ENCODE measurements at places on chromosomes 6 and 20. TPM values are rescaled to one million over a fixed set of nuclear protein-coding genes. Genes with fewer than 3 reads are reported as not detected.

HLA-DMA gene
- total RNA-seq: 15.8 TPM

- DNase-seq: peak; percentile 70
Measured at GRCh38 chr20:25042531-25043498, 15.1 kb downstream of the ACSS1 start.

- peak; percentile 62 for DNase-seq
Measured at GRCh38 chr20:57716901-57717300, 7.1 kb upstream of the PMEPA1 start.

CCM2L gene
- total RNA-seq: 7.5 TPM

DNA sequence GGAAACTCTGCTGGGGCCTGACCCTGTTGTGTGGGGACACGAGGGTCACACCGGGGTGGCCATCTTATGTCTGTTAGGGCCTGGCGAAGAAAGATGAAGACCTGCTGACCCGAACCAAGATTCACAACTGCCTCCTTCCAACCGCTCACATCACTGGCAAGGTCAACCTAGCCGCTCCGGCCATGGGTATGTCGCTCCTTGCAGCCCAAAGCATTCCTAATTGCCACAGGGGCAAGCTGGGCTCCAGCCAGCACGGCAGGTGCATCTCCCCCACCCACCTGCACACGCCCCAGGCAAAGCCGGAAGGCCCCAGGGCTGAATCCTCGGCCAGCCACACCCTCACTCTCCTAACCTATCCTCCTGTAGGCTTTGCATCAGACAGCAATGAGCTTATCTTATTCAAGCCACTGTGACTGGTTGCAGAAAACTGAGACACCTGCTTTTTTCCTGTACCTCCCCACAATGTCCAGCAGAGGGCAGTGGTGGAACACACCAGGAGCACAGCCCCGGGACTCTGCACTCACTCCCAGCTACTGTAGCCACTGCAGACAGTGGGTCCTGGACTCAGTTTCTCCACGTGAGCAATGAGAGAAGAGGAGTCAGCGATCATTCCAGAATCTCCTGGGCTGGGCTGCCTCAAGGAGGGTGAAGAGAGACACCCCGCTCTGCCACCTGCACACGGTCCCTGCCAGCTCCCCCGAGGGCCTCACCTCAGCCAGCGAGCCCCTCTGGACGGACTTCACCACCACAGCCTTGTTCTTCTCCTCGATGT lies 170.2 kb downstream of the PREX1 start:
- peak; percentile 52 for DNase-seq

- no peak for DNase-seq
Measured at GRCh38 chr6:141685416-141685815, 447.3 kb upstream of the GJE1 start.

DNA sequence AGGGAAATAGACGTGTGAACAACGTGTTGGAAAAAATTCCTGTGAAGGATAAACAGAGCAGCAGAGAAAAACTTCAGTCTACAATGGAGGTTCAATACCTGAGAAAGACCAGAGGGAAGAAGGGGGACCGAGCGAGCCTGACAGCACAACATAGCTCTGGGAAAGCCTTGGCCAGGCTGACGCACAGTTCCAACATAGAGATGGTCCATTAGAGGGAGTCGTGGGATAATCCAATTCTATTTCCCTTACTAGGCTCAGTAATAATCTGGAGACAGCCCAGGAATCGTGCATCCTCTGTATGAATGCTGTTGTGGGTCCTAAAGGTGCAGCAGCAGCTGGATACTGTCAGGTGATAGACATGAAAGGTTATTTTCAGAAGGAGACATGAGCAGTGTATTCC lies 370.8 kb upstream of the BTBD3 start:
- no peak for DNase-seq

- no peak for DNase-seq
Measured at GRCh38 chr6:74853991-74854390, 351.9 kb downstream of the COL12A1 start.

DNA sequence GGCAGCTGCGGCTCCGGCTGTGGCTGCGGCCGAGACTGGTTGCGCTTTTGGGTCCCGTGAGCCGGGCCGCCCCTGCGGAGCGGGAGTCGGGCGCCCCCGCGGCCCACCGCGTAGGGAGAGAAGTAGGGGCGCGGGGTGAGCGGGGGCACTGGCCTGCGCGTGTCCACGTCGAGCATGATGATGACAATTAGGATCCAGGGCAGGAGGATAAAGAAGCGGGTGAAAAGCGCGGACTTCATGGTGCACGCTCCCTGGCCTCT lies 739 bp downstream of the B3GAT2 start:
- DNase-seq: no peak

BNIP5 gene
- total RNA-seq: not detected

GRCh38 chr6:72322771-72323170 lies 299.1 kb upstream of the KCNQ5 start:
- no peak for DNase-seq

- DNase-seq: no peak
Measured at GRCh38 chr20:46150943-46151342, 32.8 kb downstream of the CD40 start.

DNA sequence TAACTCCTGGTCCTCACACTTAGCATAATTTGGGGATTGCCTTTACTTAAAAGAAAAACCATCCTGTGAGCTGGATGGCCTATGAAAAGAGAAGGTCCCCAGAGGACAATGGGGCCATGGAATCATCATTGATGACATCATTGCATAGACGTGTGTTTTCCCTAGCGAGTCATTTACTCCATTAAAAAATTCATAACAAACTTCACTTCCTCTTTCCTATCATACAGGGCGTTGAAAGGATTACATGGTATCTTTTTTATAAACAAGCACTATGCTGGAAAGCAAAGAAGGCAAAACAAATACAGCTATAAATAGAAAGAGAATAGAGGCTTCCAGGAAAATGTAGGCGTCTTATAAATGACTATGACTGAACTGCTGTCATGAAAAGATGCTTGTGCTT lies 11.3 kb upstream of the COL12A1 start:
- no peak for DNase-seq

Data from left ventricle myocardium inferior (tissue), 1 donor.